ENCODE measurements at places on chromosomes 12 and 14. TPM values are rescaled to one million over a fixed set of nuclear protein-coding genes. Genes with fewer than 3 reads are reported as not detected.

Gene RBP5
- total RNA-seq = not detected

Gene NRXN3
- 0.48 TPM for total RNA-seq

Gene CLEC12A
- total RNA-seq = not detected

Gene IFI27L2
- total RNA-seq = 11.8 TPM

Gene CD27
- not detected for total RNA-seq

Gene MIPOL1
- total RNA-seq = 19.6 TPM

Gene OTOGL
- total RNA-seq = 1.5 TPM

Gene ACSM4
- not detected for total RNA-seq

Gene TSPAN8
- total RNA-seq = not detected

Gene LETMD1
- total RNA-seq = 32.6 TPM

Gene TMCC3
- total RNA-seq = 16.0 TPM

Gene CARMIL3
- total RNA-seq = under 0.01 TPM

Gene ASIC1
- under 0.01 TPM for total RNA-seq

Gene DCN
- 1.4 TPM for total RNA-seq

Gene PSMA3
- 106 TPM for total RNA-seq

Gene TMEM233
- total RNA-seq = under 0.01 TPM

Gene YLPM1
- 41.9 TPM for total RNA-seq

Gene CLEC14A
- 418 TPM for total RNA-seq

Gene POTEM
- not detected for total RNA-seq

Gene ZNF705A
- 0.10 TPM for total RNA-seq

Gene SERPINA5
- total RNA-seq = 0.19 TPM

Gene RPL10L
- total RNA-seq = not detected

Gene AHNAK2
- total RNA-seq = 76.0 TPM

Gene STAC3
- 0.65 TPM for total RNA-seq

Gene SPIC
- total RNA-seq = not detected

Gene DDN
- total RNA-seq = 0.65 TPM

Gene OTX2
- total RNA-seq = not detected

Gene AMDHD1
- total RNA-seq = not detected

Gene CLEC4E
- total RNA-seq = not detected

Gene CIDEB
- 1.6 TPM for total RNA-seq

Gene FAM181A
- not detected for total RNA-seq

Gene IL31
- not detected for total RNA-seq

Gene LHX5
- not detected for total RNA-seq

Gene OR4E2
- not detected for total RNA-seq

Gene RNASE3
- total RNA-seq = not detected

Gene SRRM4
- total RNA-seq = not detected

Gene LGR5
- not detected for total RNA-seq

Gene ACOT6
- total RNA-seq = 0.29 TPM

Gene POLE2
- total RNA-seq = 8.8 TPM

Gene TAS2R46
- 2.9 TPM for total RNA-seq

Gene IRF9
- total RNA-seq = 35.6 TPM
